ENCODE measurements at places on chromosomes 12 and 14.

- no peak for DNase-seq
These were observed 839.9 kb upstream of the MGAT4C start for GRCh38 chr12:87096082-87096585.

DNA sequence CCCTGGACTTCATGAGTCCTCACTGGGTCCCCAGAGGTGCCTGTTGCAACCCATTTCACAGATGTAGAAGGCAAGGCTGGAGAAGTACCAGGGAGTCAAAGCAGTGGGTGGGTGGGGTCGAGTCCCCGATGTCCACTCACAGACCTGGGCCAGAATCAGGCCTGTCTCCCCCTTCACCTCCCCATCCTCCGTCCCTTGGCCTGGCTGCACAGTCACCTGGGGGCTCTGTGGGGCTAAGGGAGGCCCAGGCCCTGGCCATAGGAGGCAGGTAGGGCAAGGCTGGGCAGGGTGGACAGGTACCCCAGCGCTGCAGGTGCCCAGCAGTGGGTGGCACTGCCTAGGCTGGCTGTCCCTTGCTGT is 29.5 kb downstream of the RTL1 start:
- no peak for DNase-seq

DNA sequence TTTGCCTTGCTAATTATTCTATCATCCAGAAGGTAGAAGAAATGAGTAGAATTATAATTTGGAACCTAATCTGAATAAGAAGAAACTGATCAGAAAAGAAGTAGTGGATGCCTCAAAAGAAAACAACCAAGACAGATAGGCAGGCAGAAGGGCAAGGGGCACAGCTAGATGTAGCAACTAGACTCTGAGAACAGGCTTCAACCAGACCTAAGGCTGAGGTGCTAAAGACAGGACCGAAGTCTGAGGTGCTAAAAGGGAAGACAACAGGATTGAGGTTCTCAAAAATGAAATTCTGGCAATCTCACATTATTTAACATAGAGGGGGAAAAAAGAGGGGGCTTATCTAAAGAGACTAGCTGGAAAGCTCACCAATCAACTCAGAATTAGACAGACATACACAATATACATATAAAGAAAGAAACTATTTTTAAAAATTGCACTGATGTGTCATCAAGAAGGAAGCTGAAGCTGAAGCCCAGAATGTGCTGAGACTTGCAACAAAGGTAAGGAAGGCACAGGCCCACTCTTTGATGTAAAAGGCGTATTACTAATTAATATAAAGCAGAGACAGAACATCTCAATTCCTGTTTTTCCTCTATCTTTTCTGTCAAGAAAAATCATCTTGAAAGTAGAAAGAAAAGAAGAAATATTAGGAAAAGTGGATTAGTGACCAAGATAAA is 43.8 kb upstream of the CSRNP2 start:
- DNase-seq, result no peak

DNA sequence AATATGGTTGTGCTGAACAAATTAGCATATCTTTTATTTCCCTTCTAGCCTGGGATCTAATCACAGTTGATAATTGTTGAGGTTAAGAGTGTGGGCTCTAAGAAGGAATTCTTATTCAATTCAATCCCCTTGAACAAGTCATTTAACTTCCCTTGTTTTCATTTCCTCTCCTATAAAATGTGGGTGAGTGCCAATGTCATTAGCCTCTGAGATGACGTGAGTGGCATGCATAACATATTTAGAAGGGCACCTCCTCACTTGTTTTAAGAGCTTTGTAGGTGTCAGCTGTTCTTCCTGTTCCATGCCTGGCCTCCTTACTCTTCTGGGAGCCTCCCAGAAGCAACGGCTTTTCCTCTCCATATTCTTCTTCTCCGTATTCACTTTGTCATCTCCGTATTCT is 155.4 kb upstream of the NEDD1 start:
- no peak for DNase-seq
